ENCODE measurements at places on chromosomes 6 and 20.

- DNase-seq = no peak
Measured at GRCh38 chr20:20820785-20821483, 108.5 kb upstream of the RALGAPA2 start.

DNA sequence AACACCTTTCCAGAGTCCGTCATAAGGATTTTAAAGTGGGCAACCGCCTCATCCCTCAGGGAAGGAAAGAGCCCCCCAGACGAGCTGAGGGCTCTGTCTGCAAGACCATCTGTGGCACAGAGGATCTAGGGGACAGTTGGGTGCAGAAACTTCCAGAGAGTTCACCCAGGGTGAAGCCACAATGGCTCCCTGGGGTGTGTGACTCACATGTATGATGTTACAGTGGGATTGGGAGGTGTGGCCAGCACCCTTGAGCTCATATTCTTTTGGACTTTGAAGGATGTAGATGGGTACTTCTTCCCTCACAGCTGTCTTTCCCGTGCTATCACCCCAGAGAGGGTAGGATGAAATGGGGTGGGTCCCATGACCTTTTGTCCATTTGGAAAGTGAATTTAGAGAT is 95.5 kb downstream of the NCR2 start:
- DNase-seq = no peak

DNA sequence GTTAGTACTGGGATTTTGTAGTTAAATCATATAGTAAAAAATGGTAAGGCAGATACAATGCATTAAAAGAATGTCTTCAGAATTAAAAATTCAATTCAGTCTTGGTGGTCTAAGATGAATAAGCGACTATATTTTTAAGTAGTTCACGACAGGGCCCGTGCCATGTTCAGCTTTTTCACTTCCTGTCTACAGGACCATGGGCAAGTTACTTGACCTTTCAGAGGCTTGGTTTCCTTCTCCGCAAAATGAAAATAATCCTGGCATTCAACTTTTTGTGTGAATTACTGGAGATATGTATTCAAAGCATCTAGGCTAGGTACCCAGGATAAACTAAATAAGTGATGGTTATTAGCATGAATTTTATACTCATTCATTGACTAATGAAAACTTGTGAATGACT is 216.0 kb downstream of the BTBD9 start:
- DNase-seq = no peak

GRCh38 chr20:32975698-32976674 is 28.2 kb downstream of the SUN5 start:
- no peak for DNase-seq

GRCh38 chr6:133590814-133591213 is 298.1 kb upstream of the TCF21 start:
- DNase-seq = no peak

DNA sequence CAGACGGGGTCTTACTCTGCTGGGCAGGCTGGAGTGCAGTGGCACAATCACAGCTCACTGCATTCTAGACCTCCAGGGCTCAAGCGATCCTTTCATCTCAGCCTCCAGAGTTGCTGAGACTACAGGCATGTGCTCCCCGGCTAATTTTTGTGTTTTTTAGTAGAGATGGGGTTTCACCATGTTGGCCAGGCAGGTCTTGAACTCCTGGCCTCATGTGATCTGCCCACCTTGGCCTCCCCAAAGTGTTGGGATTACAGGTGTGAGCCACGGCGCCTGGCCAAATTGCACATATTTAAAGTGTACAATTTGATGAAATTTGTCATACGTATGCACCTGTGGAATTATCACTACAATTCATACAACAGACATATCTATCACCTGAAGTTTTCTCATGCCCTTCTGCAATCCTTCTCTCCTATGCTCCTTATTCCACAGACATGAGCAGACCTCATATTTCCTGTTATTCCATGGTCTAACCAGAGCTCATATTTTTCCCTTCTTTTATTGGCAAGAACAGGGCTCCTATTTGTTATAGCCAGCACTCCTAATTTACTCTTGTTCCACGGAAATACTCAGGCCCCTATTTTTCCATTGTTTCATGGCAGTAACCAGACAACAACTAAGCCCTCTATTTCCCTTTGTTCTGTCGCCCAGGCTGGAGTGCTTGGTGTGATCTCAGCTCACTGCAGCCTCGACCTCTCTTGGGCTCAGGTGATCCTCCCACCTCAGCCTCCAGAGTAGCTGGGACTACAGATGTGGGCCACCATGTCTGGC is 2.2 kb upstream of the CSTL1 start:
- no peak for DNase-seq

- DNase-seq = peak; percentile 52
Measured at GRCh38 chr6:33126101-33126714, 50.4 kb downstream of the HLA-DPB1 start.

GRCh38 chr20:33790566-33790965 is 20.6 kb upstream of the CHMP4B start:
- no peak for DNase-seq

DNA sequence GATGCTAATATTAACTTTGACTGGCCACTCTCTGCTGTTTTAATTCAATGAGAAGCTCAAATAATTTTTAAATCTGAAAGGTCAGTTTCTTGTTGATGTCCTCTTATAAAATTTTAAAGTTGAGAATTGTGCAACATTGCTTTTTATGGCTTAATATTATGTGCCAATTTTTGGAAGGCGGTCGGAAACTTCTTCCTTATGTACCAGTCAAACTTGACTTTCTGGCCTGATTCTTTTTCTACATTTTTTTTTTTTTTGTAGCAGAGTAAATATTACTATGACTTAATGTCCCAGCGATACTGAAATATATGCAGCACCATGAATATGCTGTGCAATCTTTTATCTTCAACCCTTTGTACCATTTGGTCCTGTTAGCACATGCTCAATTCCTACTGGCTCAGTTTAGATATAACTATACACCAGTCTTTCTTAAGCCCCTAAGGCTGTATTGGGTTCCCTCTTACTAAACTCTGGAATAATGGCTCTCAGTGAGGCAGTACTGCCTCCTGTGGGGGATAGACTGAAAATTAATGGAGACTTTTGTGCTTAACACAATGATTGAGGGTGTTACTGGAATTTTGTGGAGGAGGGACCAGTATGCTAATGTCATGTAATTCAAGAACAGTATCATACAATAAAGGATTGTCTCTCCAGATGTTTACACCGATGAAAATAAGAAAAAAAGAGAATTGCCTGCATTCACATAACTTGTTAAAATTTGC is 156.4 kb upstream of the SYNCRIP start:
- no peak for DNase-seq

GRCh38 chr20:32988008-32988407 is 16.2 kb downstream of the SUN5 start:
- DNase-seq = no peak
